M059J (cell line): ENCODE measurements at places on chromosomes 1 and 21.

GRCh38 chr21:21341041-21341440 lies 342.8 kb downstream of the NCAM2 start:
- DNase-seq: no peak

GRCh38 chr21:15748586-15748985 lies 18.8 kb downstream of the USP25 start:
- no peak for DNase-seq

- no peak for DNase-seq
Observed at GRCh38 chr1:239803781-239804180, 287.9 kb upstream of the FMN2 start.

GRCh38 chr21:42569732-42570301 lies 56.2 kb downstream of the SLC37A1 start:
- no peak for DNase-seq

GRCh38 chr1:167689567-167689920 lies 32.2 kb upstream of the MPZL1 start:
- DNase-seq: peak; percentile 80

DNA sequence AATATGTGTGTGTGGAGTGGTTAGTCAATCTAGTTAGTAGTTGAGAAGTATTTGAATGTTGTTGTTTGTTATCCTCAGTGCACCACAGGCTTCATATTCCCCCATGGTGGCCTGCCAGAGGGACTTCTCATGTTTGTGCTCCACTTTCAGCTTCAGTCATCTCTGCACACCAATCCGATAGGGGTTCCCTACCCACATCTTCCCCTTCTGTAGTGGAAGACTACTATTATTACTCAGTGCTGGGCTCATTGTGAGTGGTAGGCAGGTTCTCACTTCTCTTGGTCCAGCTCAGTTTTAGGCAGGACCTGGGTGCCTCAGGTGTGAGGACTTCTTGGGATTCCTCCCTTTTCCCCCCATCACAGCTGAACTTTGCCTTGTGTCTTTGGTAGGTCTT lies 14.2 kb downstream of the MT1HL1 start:
- no peak for DNase-seq

DNA sequence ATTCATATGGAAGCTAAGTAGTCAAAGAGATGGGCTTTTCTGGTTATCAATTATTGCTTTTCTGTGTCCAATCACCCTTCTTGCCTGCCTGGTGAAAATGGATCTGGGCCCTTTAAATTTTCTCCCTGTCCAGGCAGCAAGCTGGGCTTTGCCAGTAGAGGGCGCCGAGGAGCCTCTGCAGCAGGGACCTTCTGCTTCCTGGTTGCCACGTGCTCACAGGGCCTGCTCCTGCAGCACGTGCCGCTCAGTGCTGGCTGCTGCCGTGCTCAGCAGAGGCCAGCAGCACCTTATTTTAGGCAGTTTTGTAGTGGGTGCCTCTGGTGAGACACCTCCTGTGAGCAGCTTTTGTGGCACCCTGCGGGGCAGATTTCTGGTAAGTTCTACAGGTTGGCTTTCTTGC lies 4.0 kb downstream of the ACTL8 start:
- no peak for DNase-seq

DNA sequence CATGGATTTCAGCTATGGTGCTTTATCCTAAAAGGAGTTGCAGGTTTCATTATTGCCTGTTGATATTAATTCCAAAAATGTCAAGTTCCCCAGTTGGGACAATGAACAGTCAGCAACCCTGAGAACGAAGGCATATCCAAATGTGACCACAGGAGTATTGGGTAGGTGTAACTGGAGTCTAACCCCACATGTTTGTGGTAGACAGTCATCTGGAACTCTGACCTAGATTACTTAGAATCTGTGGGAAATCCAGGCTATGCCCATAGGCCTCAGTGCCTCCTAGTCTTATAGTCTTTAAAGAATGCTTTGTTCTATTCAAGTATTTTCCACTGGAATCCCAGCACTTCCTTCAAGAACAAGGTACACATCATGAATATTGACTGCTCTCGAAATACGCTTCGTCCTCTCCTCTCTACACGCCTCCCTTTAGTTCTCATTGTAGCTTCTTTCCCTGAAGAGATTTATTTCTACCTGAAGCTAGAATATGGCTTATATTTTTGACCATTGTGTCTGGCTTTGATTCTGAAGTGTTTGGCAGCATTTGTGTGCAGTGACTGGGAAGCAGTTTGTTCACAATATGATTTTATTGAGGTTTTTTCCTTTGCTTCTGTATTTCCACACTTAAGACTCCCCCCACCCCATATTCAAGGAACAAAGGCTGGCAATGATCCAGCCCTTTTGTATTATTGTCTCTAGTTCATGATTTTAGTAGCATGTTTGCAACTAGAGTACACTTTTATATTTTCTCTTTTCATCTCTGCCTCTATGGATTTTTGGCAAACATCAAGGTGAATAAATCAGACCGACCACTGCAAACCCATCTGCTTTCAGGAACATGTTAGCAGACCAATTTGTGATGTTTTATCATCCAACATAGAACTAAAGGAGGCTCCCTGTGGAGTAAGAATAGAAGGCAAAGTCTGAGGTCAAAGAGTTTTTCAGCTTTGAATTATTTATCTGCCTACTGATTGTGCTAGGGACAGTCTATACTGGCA lies 178.6 kb downstream of the GPR52 start:
- DNase-seq: peak; percentile 63

DNA sequence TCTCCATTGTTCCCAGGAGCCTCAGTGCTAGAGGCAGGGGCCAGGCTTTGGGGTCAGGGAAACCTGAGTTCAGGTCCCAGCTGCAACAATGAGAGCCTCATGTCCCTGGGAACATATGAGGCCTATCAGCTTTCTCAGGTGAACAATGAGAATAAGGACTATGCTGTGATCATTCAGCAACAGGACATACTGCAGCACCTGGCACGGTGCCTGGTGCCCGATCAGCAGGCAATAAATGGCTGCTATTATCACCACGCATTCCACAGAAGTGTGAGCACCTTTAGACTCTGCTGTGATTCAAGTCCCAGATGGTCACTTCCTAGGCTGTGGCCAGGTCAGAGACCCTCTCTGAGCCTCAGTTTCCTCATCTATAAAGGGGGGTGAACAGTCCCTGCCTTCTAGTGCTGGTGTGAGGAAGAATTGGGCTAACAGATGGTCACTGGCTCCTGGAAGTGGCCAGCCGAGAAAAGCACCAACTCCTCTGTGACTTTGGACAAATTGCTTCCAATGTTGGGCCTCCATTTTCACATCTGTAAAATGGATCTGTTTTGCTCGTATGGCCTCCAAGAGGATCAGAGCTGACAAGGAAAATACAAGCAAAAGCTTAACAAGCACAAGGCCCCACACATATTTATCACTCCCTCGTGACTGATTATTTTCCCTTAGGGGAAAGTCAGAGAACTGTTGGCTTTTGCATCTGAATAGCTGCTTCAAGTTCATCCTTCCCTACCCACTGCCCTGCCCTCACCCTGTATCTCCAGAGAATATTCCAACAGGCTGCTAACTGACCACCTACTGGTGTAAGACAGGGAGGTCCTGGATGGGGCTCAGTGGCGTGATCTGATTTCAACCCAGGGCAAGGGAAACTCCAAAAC lies 1.1 kb downstream of the SLC5A9 start:
- DNase-seq: no peak

DNA sequence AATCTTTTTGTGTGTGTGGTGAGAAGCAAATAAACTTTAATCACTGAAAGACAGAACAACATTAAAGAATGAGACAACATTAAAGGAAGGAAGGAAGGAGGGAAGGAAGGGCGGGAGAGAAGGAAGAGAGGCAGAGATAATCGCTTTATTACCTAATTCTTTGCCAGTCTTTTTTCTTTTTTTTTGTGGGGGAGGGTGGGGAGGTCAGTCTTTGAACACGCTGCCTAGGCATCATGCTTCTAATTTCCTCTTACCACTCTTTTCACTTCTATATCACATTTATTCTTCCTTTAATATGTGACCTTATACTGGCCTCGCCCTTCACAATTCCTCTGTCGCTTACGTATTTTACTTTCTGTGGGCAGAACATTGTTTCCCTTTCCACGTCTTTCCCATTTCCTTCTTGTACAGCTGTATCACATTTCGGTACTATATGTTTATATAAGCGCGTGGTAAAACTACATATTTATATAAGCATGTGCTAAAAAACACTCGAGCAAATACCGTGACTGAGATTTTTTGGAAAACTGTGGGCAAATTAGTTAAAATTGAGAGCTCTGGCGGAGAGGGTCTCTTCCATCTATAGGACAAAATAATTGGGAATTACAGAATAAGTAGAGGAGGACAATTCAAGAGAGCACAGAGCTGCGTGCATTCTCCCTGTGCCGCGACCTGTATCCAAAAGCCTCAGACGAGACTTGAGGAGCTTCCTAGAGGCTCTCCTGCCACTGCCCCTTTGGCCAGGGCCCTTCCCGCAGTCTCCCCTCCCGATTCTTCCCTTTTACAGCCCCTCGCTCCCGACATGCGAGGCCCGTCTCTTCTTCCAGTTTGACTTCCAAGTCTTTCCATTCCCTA lies 823 bp upstream of the PRKAA2 start:
- peak; percentile 11 for DNase-seq

GRCh38 chr1:196409586-196409985 lies 198.7 kb downstream of the KCNT2 start:
- DNase-seq: peak; percentile 36

DNA sequence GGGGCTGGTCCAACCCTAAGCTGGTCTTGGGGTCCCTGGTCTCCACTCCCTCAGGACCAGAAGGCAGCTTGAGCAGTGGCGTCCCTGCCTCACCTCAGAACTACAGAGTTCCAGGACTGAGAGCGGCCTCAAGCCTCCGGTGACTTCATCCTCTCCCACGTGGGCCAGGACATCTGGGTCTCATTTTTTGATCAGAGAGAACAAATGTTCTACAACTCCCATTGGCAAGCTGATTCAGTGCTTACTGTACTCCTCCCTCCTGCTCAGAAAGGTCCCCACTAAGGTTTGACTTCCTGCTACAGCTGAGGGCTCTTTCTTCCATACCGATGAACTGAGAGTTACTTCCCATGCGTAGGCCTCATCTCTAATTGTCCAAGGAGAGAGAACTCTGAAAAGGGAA lies 78.5 kb downstream of the PLXNA2 start:
- DNase-seq: no peak

GRCh38 chr21:29649406-29649814 lies 290.4 kb downstream of the GRIK1 start:
- DNase-seq: no peak

- peak; percentile 66 for DNase-seq
Observed at GRCh38 chr1:28510273-28510969, 4.6 kb downstream of the RCC1 start.

GRCh38 chr1:105830571-105831146 lies 1225.8 kb upstream of the PRMT6 start:
- no peak for DNase-seq

GRCh38 chr1:248752161-248753028 lies 3.2 kb downstream of the LYPD8 start:
- DNase-seq: peak; percentile 19

DNA sequence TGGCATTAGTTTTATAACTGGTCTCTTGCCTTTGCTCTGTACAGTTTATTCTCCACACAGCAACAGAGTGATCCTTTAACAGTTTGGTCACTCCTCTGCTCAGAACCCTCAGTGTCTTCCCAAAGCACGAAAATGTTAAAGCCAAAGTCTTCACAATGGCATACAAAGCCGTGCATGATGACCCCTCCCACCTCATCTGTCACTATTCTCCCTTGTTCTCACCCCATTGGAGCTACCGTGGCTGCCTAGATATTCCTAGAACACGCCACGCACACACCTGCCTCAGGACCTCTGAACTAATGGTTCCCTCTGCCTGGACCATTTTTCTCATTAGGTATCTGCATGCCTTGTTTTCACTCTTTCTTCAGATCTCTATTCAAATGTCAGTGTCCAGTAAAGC lies 8.6 kb upstream of the SEMA4A start:
- peak; percentile 6 for DNase-seq

GRCh38 chr1:22534951-22535350 lies 28.3 kb upstream of the EPHA8 start:
- no peak for DNase-seq

DNA sequence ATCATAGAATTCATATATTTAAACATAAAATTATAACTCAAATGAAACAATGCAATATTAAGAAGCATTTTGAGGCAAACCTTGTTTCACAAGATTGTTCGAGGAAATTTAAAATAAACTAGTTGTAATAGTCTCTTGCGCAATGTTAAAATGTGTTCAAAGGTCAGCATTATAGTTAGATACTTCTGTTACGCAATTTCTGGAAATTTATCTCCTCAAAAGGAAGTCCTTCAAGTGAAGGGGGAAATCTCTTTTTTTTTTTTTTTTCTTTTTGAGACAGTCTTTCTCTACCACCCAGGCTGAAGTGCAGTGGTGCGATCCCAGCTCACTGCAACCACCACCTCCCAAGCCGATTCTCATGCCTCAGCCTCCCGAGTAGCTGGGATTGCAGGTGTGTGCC lies 52.1 kb downstream of the FMO4 start:
- DNase-seq: no peak

- DNase-seq: no peak
Observed at GRCh38 chr1:51901151-51901550, 22.6 kb upstream of the NRDC start.

- DNase-seq: peak; percentile 84
Observed at GRCh38 chr1:154206196-154206595, at the start of gene CFAP141. Gene CFAP141 (minus strand): TSS chr1:154206333. CDS start chr1:154206307, 26 bp downstream.

- peak; percentile 15 for DNase-seq
Observed at GRCh38 chr1:40313958-40314720, 2.9 kb downstream of the COL9A2 start.

DNA sequence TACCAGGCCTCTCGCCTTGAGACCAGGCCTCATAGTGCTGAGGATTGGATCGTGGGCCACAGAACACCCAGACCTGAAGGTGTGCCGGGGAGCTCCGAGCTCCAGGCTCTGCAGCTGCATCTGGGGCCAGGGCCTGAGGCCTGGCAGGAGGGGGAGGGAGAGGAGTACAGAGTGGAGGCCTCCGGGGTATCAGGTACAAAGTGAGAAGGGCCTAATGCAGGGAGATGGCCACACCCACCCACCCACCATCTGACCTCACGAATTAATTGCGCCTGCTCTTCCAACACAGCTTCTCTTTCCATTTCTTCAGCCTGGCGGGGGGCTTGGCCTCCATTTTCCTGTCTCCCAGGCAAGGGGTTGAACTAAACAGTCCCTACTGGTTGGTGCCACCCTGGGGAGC lies 99.4 kb upstream of the ARHGEF16 start:
- no peak for DNase-seq

DNA sequence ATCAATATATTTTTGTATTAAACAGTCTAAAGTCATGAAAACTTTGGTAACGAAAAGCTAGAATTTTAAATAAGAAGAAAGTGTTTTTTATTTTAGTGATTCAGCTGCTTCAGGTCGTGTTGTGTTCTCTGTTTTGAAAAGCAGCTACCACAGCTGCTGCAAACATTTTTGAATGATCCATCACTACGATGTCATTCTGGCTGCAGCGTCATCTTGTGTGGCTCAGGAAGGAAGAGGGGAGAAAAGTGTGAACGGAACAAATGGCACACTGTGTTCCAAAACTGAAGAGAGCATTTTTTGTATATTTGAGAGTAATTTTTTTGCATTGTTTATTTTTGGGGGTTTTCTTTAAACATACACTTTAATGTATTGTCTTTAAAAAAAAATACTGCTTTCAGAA lies 323.0 kb upstream of the ADGRL2 start:
- DNase-seq: no peak
